Natural killer cell (primary cell): ENCODE measurements at places on chromosomes 16 and 17. TPM values are rescaled to one million over a fixed set of nuclear protein-coding genes. Genes with fewer than 3 reads are reported as not detected.

- H3K4me3 ChIP-seq, result no peak overlapping the region
- no peak for DNase-seq
- no peak overlapping the region for H3K27ac ChIP-seq
- H3K36me3 ChIP-seq, result no peaks in the 10 kb centered on the region
These were observed 90.1 kb upstream of the GSE1 start for GRCh38 chr16:85522842-85523601.

DNA sequence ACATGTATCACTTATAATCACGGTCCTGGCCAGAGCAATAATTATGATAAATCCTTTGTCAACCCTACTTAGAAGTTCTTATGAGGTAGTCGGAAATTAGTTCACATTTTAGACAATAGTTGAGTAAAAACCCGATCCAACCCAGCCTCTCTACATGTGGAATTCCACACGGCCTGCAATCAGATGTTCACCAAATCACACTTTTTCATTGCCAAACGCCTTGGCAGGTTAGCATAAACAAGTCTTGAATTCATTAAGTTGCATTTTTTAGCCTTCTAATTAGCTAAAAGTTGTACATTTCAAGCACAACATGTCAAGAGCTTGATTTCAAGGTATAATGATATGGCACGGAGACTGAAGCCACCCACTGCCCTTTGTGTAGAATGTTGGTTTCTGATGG is 65.3 kb downstream of the FOXL1 start:
- no peak for DNase-seq
- no peaks in the 10 kb centered on the region for H3K27me3 ChIP-seq
- no peaks in the 10 kb centered on the region for H3K4me1 ChIP-seq
- no peaks in the 10 kb centered on the region for H3K36me3 ChIP-seq
- H3K27ac ChIP-seq, result no peak overlapping the region

- H3K4me1 ChIP-seq, result no peaks in the 10 kb centered on the region
- H3K4me3 ChIP-seq, result no peak overlapping the region
- no peak overlapping the region for H3K27ac ChIP-seq
- H3K27me3 ChIP-seq, result no peaks in the 10 kb centered on the region
- no peak for DNase-seq
These were observed 470.9 kb upstream of the SOX9 start for GRCh38 chr17:71649941-71650350.

- no peaks in the 10 kb centered on the region for H3K4me1 ChIP-seq
- H3K27ac ChIP-seq, result no peak overlapping the region
- H3K36me3 ChIP-seq, result no peaks in the 10 kb centered on the region
- no peak for DNase-seq
These were observed 314.1 kb upstream of the IRX5 start for GRCh38 chr16:54616610-54617009.

- H3K27me3 ChIP-seq, result no peaks in the 10 kb centered on the region
- no peak overlapping the region for H3K4me3 ChIP-seq
- no peaks in the 10 kb centered on the region for H3K36me3 ChIP-seq
- H3K27ac ChIP-seq, result no peak overlapping the region
These were observed 312.2 kb upstream of the MAF start for GRCh38 chr16:79912592-79913310.

- no peak overlapping the region for H3K4me3 ChIP-seq
- H3K4me1 ChIP-seq, result peaks cover 25% of the 10 kb centered on the region
- H3K36me3 ChIP-seq, result peaks cover 2% of the 10 kb centered on the region
- H3K27me3 ChIP-seq, result no peaks in the 10 kb centered on the region
- DNase-seq, result no peak
These were observed 52.3 kb upstream of the LGALS9 start for GRCh38 chr17:27578718-27579085.

DNA sequence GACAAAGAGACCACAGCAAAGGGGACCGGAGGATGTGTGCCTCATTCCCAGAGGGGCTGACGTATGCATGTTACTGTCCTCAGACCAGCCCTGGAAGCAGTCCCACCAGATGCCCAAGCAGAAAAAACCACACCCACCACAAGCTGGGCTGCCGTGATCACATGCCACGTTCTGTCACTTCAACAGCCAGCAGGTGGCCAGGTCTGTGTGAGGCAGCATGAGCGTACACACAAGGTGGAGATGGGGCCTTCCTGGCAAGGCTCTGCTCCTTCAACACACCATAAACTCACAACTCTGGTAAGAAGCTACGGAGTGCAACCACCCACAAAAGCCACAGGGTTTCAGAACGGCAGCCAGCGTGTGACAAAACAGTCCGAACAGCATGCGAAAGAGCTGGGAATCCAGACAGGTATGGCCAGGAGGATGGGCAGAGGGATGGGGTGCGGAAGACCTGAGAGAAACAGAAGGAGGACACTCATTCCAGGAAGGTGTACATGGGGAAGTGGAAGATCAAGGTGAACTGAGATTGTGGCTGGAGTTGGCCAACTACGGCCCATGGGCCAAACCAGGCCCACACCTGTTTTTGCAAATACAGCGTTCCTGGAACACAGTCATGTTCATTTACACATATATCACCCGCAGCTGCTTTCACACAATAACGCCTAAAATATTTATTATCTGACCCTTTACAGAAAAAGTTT is 27.9 kb downstream of the MBTPS1 start:
- H3K4me1 ChIP-seq, result peaks cover 27% of the 10 kb centered on the region
- H3K27me3 ChIP-seq, result no peaks in the 10 kb centered on the region
- H3K36me3 ChIP-seq, result peaks cover 61% of the 10 kb centered on the region
- no peak overlapping the region for H3K4me3 ChIP-seq

The FAHD1 gene
- total RNA-seq, result 5.3 TPM

The LDHD gene
- not detected for total RNA-seq

GRCh38 chr17:31560616-31561235 is 169.3 kb downstream of the RAB11FIP4 start:
- DNase-seq, result no peak
- peaks cover 13% of the 10 kb centered on the region for H3K4me1 ChIP-seq

The SLC35G6 gene
- not detected for total RNA-seq

DNA sequence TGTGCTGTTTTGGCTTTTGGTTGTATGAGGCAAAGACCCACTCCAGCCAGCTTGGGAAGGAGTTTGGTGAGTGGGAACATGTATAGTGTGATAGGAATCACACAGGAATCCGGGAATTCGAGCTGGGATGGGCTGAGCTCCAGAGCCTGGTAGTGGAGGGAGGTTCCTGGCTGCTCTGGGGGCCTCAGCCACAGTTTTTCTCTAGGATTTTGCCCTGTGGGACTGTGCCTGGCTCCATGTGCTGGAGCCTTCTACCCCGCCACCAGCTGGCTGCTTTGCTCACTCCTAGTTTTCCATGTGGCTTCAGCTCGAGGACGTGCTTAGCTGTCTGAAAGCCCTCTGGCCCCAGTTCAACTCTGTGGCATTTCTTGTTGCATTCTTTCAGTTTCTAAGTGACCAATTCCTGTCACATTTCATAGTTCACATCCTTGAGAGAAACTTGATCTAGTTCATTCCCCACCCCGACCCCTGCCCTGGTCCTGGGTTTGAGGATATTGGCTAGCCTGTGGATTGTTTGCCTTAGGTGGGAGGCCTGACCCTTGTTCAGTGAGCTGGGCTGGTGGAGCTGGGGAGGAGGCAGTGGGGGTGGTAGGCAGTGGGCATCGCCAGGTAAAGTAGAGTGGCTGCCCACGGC is 5.0 kb downstream of the SEC14L1 start:
- H3K27me3 ChIP-seq, result no peaks in the 10 kb centered on the region
- peaks cover 46% of the 10 kb centered on the region for H3K36me3 ChIP-seq
- H3K4me1 ChIP-seq, result peaks cover 30% of the 10 kb centered on the region
- H3K27ac ChIP-seq, result peak overlapping the region; percentile 64
- H3K4me3 ChIP-seq, result no peak overlapping the region

DNA sequence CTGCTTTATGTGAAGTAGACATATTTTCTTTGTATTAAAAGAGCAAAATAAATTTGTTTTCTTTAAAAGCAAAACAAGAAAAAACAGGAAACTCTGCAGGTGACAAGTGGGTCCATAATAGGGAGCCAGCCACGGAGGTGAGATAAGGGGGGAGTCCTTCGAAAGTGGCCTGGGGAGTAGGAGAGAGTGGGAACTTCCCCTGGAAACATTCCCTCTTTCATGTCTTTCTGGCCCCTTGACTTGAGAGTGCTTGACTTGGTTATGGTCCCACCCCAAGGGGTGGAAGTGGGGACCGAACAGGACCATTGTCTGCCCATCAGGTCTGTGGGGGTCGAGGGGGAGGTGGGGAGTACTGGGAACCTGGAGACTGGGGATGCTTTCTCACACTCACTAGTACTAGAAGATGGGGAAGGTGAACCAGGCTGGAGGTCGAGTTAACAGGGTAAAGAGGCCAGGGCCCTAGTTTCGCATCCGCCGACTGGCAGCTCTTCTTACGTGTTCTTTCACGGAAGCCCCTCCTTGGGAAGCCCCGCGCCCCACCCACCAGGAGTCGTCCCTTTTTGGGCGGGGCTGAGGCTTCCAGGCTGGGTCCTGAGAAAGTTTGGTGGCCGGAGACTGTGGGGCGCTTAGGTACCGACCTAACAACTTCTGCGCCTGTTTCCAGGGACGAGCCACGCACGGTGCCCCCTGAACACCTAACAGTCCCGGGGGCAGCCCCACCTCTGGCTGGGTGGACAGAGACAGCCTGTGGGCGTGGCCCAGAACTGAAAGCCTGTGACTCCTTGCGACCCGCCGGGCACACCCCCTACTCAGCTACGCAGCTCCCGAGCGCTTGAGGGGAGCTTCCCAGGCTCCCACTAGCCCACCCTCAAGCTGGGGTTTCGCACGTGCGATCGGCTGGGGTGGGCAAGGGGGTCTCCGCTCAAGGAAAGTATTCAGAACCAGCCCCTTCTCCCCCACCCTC is 790 bp downstream of the TRADD start:
- H3K4me3 ChIP-seq, result peak overlapping the region; percentile 93
- peaks cover 22% of the 10 kb centered on the region for H3K27me3 ChIP-seq
- peak; percentile 50 for DNase-seq
- no peaks in the 10 kb centered on the region for H3K36me3 ChIP-seq
- peak overlapping the region; percentile 88 for H3K27ac ChIP-seq

The SIRT7 gene
- 102 TPM for total RNA-seq

DNA sequence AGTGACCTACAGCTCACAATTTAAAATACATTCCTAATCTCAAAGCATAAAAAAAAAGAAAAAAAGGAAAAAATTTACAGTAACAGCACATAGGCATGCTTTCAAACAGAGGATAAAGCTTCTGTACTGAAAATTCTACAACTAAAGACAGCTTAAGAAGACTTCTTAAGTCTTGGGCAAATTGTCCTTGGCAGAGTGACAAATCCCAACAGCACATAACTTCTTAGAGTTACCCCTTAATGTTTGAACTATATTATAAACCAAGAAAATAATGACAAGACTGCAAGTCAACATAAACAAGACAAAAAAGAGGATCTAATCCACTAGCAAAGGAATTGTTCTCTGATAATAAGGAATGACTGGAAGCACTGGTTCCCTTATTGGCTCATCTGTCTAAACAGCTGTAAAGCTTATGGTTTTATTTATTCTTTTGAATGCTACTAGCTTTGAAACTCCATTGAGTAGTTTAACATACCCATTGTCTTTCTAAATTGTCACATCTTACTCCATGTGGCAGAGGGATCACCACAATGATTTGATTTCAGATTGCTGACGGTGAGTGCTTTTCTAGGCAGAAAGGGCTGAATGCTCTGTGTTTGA is 1576.8 kb upstream of the GOT2 start:
- no peak overlapping the region for H3K27ac ChIP-seq
- H3K4me3 ChIP-seq, result no peak overlapping the region
- DNase-seq, result no peak

GRCh38 chr17:80106176-80106575 is 4.8 kb downstream of the GAA start:
- DNase-seq, result no peak
- H3K36me3 ChIP-seq, result no peaks in the 10 kb centered on the region
- H3K4me1 ChIP-seq, result peaks cover 10% of the 10 kb centered on the region
- H3K4me3 ChIP-seq, result no peak overlapping the region
- no peaks in the 10 kb centered on the region for H3K27me3 ChIP-seq

The UNKL gene
- 130 TPM for total RNA-seq

GRCh38 chr17:4945944-4946280 is 2.4 kb downstream of the PFN1 start:
- H3K36me3 ChIP-seq, result peaks cover 50% of the 10 kb centered on the region
- peak overlapping the region; percentile 99 for H3K4me3 ChIP-seq
- DNase-seq, result no peak
- H3K27ac ChIP-seq, result peak overlapping the region; percentile 96
- peaks cover 71% of the 10 kb centered on the region for H3K4me1 ChIP-seq

The SKAP1 gene
- 190 TPM for total RNA-seq

The SARM1 gene
- total RNA-seq, result 33.0 TPM

DNA sequence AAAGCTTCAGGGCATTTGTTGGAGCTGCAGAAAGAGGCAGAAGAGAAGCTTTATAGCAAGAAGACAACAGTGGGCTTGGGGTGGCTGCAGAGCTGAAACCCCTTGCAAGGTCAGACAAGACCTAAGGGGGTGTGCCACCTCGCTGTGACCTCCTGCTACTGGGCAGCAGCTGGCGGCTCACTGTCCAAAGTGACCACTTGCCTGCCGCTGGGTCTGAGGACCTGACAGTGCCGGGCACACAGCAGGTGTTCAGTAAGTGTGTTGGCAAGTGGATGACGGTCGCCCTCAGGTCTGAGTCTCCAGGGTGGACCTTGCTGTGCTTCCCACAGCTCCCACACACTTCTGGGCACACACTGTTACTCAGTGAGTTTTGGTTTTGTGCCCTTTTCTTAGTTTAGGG is 336.5 kb downstream of the C16orf95 start:
- no peaks in the 10 kb centered on the region for H3K27me3 ChIP-seq
- no peaks in the 10 kb centered on the region for H3K36me3 ChIP-seq
- no peaks in the 10 kb centered on the region for H3K4me1 ChIP-seq
- no peak overlapping the region for H3K4me3 ChIP-seq
- H3K27ac ChIP-seq, result no peak overlapping the region
- no peak for DNase-seq

GRCh38 chr17:46736100-46736499 is 82.4 kb downstream of the WNT3 start:
- H3K27ac ChIP-seq, result no peak overlapping the region
- no peak overlapping the region for H3K4me3 ChIP-seq
- H3K27me3 ChIP-seq, result no peaks in the 10 kb centered on the region
- no peaks in the 10 kb centered on the region for H3K4me1 ChIP-seq
- no peak for DNase-seq
- H3K36me3 ChIP-seq, result peaks cover 11% of the 10 kb centered on the region

The CSF3 gene
- total RNA-seq, result not detected

DNA sequence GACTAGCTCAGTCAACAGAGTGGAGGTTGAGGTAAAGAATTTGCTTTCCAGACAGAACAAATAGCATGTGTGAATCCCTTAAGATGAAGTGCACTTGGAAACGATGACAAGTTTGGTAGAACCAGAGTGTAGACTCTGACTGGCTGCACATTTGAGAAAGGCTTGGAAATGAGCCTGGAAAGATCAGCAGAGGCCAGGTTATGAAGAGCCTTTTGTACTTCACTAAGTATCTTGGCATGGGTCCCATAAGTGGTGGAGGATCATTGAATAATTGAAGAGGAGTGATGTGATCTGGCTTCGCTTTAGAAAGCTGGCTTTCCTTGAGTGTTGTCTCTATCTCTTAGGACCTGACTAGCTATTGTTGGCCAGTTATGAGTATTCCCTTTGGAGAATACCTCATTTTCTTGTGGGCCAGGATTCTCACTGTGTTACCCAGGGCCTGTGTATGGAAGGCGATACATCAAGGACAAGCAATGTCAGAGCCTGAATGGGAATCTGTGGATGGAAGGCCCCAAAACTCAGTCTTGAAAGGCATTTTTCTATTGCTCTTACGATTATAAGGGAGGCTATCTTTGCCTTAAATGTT is 329.8 kb downstream of the UTP18 start:
- H3K27ac ChIP-seq, result no peak overlapping the region
- no peak for DNase-seq
- no peaks in the 10 kb centered on the region for H3K4me1 ChIP-seq
- no peaks in the 10 kb centered on the region for H3K27me3 ChIP-seq

GRCh38 chr16:80459966-80460365 is 80.8 kb upstream of the DYNLRB2 start:
- H3K27me3 ChIP-seq, result peaks cover 2% of the 10 kb centered on the region
- H3K4me3 ChIP-seq, result no peak overlapping the region
- no peaks in the 10 kb centered on the region for H3K36me3 ChIP-seq
- no peak for DNase-seq
- no peaks in the 10 kb centered on the region for H3K4me1 ChIP-seq
